ENCODE measurements at places on chromosomes 4 and X.

GRCh38 chr4:134070174-134070573, 131.4 kb downstream of the PABPC4L start:
- no peak for DNase-seq

DNA sequence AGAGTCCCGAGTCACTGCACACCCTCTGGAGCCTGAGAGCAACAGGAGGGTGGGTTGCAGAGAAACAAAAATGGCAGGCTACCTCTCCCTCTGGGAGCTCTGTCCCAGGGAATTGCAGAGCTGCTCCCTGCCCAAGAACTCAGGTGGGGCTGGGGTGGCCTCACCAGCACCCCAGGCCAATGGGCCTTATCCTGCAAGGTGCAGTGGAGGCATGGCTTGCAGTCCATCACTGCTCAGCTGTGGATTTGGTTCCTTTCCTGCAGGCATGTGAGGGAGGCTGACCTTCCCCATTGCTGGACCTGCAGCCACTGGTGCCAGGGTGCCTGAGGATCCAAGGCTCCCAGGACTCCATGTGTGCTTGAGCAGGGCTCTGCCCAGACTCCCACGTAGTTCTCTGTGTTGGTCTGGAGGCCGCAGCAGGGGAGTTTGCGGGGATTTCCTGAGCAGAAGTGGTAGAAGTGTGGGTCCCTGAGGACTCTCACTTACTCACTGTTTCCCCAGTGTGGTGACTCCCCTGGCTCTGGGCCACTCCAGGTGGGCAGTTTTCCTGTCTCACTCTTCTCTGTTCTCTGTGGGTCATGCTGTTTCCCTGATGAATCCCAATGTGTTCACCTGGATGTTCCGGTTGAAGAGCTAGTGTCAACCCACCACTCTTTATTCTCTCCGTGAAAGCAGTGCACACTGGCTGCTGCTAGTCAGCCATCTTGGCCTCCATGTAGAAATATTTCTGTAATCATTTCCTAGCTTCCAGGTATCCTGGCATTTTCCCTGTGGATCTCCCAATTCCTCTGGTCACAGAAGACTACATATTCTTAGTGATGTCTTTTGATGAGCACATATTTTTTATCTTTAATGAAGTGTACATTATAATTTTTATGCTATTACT, 82.3 kb downstream of the ARHGAP24 start:
- DNase-seq: no peak

DNA sequence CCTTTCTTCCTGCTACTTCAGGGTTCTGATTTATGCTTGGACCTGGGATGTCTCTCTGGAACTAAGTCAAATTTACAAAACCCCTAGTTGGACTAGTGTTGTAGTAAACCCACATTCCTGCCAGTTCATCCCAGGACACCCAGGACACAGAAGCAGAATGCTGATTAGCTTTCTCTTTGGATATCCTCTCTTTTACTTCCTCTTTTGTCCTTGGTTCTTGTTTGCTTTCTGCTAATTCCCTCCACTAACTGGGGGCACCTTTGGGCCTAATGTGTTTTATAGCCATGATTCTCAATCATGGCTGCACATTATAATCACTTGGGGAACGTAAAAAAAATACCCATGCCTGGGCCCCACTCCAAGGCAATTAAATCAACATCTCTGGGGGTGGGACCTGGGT, 42.5 kb downstream of the LANCL3 start:
- DNase-seq: no peak

GRCh38 chr4:26071688-26072087, 157.7 kb downstream of the SMIM20 start:
- no peak for DNase-seq

All from CD4-positive, alpha-beta T cell treated with Interleukin-6 at 100 ng/mL for 8 hours (primary cell).